Colonic mucosa (tissue), 4 donors: ENCODE measurements at places on chromosomes 7 and 10. TPM values are rescaled to one million over a fixed set of nuclear protein-coding genes. Genes with fewer than 3 reads are reported as not detected.

GRCh38 chr7:26900251-26900650 lies 35.9 kb upstream of the SKAP2 start:
- H3K36me3 ChIP-seq = no peaks in the 10 kb centered on the region
- H3K4me3 ChIP-seq = no peak overlapping the region
- H3K4me1 ChIP-seq = no peaks in the 10 kb centered on the region
- no peaks in the 10 kb centered on the region for H3K27me3 ChIP-seq
- no peak overlapping the region for H3K27ac ChIP-seq
- DNase-seq = no peak

Gene SPRN
- total RNA-seq = not detected

Gene LOXL4
- total RNA-seq = 1.6 TPM

Gene CYP2W1
- 4.5 TPM for total RNA-seq

Gene FAM25G
- not detected for total RNA-seq
